Gastroesophageal sphincter (tissue), 4 donors: ENCODE measurements at places on chromosomes 4 and X. TPM values are rescaled to one million over a fixed set of nuclear protein-coding genes. Genes with fewer than 3 reads are reported as not detected.

The PHKA1 gene
- total RNA-seq = 11.8 TPM

GRCh38 chr4:36582198-36582597 lies 300.8 kb downstream of the DTHD1 start:
- no peak for ATAC-seq

DNA sequence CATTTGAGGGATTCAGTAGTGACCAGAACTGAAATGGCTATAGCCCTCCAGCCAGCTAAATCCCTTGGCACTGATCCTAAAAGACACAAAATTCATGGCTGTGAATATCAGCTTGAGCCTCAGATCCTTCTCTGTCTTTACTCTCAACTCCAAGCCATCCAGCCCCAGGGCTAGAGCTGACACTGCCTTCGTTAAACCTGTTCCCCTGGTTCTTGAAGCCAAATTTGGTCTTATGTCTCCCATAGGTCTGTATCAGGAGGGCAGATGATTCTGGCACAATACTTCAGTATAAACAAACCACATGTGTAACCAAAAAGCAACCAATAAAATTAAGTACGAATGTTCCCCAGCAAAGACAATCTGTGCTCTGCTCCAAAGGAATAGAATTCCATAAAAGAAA lies 78.0 kb downstream of the ANOS1 start:
- ATAC-seq = no peak

GRCh38 chr4:26936284-26937065 lies 75.8 kb downstream of the STIM2 start:
- no peak for ATAC-seq

- ATAC-seq = no peak
These were observed 71.1 kb downstream of the ZNF732 start for GRCh38 chr4:234178-234577.
